ENCODE measurements at places on chromosomes 3 and 15.

- no peak for DNase-seq
These were observed 23.1 kb downstream of the ALPK3 start for GRCh38 chr15:84840255-84840654.

GRCh38 chr15:70519616-70520015, 243.7 kb downstream of the UACA start:
- DNase-seq, result no peak

DNA sequence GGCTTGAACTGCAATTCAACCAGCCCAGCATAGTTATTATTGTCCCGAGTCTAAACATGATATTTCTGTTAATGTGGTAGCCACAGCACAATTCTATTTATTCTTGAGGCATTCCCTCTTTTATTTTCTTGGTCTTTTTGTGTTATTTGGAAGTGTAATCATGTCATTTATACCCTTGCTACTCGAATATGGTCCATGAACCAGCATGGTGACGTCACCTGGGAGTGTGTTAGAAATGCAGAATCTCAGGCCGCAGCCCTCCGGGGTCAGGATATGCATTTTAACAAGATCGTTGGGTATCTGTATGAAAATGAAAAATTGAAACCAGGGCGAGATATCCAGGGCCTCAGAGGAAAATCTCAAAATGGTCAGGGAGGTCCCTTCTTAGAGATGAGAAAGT, 165.0 kb upstream of the CTDSPL start:
- no peak for DNase-seq

GRCh38 chr3:18501679-18502343, 76.7 kb upstream of the SATB1 start:
- DNase-seq, result peak; percentile 5

DNA sequence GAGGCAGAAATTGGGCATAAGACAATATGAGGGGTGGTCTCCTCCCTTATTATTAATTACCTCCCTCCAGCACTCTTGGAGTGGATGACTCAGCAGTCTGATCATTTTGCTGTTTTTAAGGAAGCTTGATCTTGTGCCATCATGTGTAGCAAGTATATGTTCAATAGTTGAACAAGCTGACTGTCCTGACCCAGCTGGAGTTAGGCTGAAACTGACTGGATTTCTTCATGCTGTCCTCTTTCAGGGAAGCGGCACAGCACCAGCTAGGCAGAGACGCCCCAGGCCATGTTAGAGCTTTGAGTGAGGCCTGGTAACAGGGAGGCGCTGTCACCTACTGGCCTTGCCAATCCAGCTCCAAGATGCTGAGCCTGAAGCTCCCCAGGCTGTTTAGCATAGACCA, 54.4 kb upstream of the KIF23 start:
- DNase-seq, result no peak

- DNase-seq, result no peak
These were observed 21.8 kb downstream of the ABHD2 start for GRCh38 chr15:89110060-89110459.

DNA sequence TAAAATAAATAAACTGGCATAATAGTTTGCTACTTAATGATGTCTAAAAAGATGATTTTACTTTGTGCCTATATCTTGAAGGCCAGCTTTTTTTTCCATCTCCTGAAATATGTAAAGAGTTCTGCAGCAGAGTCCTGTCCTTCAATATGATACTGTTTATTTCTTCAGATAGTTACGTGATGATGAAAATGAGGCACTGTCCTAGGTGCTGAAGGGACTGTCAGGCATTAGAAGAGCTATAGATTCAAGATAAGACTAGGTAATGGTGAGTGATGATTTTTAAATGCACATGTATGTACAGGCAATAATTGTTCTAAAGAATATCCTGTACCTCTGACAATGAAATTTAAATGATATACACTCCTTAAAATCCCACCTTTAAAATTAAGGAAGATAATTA, 326.9 kb upstream of the DNAJC19 start:
- DNase-seq, result peak; percentile 51

DNA sequence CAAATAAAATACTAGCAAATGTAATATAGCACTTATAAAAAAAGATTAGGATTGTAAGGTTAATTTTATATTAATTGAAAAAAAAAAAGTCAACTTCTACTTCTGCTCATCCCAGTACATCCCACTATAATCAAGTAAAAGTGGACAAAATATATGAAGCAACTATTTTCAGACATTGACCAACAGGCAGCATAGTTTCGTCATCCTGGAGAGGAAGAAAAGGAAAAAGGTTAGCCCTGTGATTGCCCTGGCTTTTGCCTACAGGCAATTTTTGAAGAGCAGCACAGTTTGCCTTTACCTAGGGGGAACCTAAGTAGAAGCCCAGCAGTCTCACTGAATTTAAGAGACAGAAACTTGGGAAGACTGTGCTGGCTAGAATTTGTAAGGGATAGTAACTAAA, 52.2 kb upstream of the ACTC1 start:
- DNase-seq, result no peak

GRCh38 chr3:143914257-143914656, 57.4 kb upstream of the DIPK2A start:
- no peak for DNase-seq

- no peak for DNase-seq
These were observed 79.2 kb downstream of the SEMA5B start for GRCh38 chr3:122948408-122948807.

GRCh38 chr15:95888762-95889161, 441.7 kb upstream of the NR2F2 start:
- no peak for DNase-seq

GRCh38 chr3:193271101-193271840, 30.2 kb downstream of the PLAAT1 start:
- no peak for DNase-seq

GRCh38 chr15:26201177-26201858, 338.2 kb upstream of the ATP10A start:
- no peak for DNase-seq

- no peak for DNase-seq
These were observed 216.1 kb downstream of the DOCK3 start for GRCh38 chr3:50890688-50891344.

- DNase-seq, result no peak
These were observed 56.2 kb upstream of the GLCE start for GRCh38 chr15:69104050-69104750.

GRCh38 chr3:414063-414462, 217.5 kb downstream of the CHL1 start:
- DNase-seq, result peak; percentile 54

GRCh38 chr15:63186065-63186464, 3.3 kb upstream of the RAB8B start:
- DNase-seq, result no peak

GRCh38 chr15:97995881-97996603, 35.5 kb downstream of the ARRDC4 start:
- DNase-seq, result peak; percentile 29

Data from RKO (cell line).